ENCODE measurements at places on chromosomes 3 and 15.

DNA sequence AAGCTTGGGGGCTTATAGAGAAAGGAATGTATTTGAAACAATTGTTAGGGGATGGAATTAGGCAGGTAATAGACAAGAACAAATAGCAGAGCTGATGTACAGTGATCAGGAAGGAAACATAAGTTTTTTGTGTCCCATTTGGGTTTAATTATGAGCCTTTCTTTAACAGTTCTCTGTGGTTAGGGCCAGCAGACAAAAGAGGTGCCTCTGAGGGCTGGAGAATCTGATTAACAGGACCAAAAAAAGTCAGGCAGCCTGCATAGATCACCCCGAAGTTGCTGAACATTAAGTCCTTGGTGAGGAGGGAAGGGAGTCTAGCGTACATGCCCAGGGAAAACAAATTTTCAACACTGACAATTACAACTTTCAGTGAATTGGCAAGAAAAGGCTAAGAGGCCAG is 88.6 kb upstream of the SPRED1 start:
- no peak for DNase-seq

DNA sequence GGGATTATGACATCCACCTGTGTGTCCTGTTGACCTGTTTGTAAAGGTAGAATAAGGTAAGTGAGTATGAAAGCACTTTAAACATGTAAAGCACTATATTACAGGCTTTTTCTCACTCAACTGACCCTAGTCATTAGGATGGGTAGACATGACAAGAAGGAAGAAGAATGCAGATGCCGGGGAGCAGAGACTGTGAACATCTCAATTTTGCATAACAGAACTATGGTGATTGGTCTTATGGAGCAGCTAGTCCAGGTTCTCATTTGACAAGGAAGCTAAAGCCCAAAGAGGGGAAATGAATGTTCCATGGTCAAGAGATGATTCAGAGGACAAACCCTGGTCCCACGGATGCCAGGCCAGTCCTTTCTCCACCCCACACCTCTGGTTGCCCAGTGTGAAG is 200.1 kb upstream of the BCL6 start:
- DNase-seq = no peak

DNA sequence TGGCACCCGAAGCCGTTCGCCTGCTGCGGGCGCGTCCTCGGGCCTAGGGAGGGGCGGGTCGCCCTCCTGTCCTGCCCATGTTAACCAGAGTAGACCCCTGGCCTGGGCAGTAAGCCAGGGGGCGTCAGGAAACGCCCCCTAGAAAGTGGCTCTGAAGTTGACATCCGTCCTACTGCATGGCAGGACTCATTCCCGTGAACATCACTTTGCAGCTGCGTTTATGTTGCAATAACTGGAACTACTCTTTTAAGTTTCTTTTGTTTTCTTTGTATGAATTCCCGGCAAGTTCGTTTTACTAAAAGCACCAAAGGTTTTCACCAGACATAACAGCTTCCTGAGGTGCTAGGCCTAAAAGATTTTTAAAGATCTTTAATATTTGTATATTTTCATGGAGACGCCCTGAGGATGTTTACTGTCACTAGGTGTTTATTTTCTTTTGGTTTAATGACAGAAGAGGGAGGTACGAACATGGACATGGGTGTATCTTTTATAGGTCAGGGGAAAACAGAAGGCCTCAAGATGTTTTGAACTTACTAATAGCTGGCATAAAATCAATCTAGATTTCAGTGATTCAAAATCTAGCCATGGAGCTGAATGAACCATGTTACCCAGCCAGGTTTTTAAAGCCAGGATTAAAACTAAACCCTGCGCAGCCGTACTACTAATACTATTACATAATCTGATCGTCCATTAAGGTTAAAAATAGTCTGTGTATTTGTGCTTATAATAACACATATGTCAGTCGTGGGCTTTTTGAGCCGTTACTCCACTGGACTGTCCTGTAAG is 1.0 kb downstream of the C15orf61 start:
- DNase-seq = peak; percentile 64

- DNase-seq = no peak
Observed at GRCh38 chr3:181292984-181293383, 303.4 kb upstream of the DNAJC19 start.

DNA sequence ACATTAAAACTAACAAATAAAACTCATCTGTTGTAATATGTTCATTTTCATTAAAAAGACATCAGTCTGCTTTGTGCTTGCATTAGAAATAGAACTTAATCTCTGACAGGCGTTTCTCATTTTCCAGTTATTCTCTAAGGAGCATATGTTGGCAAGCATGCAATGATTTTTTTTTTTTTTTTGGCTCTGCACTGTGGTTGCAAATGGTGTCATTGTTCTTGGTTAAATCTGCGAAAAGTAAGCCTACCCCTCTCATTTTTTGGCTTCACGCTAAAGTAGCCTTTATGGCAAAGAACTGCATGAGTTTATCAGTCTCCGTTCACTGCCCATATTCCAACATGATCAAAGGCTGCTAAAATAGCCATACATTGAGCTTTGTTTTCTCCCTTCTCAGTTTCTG is 403.2 kb downstream of the MECOM start:
- DNase-seq = peak; percentile 41

GRCh38 chr3:128289534-128289933 is 136.3 kb downstream of the EEFSEC start:
- DNase-seq = no peak

- DNase-seq = no peak
Observed at GRCh38 chr15:85615930-85616329, 178.8 kb downstream of the KLHL25 start.

GRCh38 chr3:30245858-30246622 is 360.4 kb upstream of the TGFBR2 start:
- DNase-seq = no peak
